Suppressor macrophage treated with lipopolysaccharide for 1 hour (primary cell): ENCODE measurements at places on chromosomes 12 and 14.

- DNase-seq, result peak; percentile 74
Measured at GRCh38 chr14:51873221-51873893, 12.9 kb downstream of the GNG2 start.

DNA sequence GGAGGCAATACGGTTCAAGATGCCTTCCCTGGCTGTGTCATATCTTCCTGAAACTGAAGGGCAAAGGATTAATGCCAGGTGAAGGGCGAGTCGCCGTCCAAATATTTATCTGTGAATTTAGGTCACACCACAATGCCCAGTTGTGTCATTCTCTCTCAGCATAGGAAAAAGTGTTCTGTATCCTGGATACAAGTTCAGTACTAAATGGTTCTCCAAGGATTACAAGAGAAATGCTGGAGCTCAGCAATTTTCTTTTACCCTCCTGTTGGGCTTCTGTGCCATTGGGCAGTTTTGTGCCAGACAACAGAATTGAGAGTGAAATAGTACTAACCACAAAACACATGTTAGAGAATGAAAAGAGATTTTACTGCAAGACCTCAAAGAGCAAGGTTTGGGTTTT lies 493.9 kb downstream of the EGLN3 start:
- no peak for DNase-seq

DNA sequence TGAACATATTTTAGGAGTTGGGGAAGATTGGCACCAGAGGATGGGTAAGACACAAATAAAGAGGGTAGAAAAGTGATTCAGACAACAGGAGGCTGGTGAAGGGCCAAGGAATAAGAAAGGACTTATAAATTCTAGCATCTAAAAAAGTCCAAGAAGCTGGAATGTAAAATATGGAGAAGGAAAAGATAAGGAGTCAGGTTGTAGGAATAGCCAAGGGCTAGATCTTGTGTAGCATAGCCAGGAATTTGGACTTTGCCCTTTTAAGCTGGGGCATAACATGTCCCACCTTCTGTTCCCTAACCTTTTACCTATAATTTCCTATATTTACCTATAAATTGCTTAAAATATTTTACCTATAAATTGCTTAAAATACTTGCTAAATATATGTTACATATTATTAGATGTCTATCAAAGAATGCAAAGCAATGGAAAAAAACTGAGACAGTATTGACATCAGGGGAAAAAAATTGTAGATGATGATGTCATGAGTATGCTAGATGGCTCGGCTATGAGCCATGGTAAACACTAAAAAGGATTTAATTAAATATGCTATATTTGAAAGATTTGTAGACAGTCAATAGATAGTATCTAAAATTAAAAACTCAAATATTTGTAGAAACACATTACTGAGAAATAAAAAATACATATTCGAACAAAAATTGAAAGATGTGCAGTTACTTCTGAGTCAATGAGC lies 99.7 kb upstream of the PLEKHG7 start:
- DNase-seq, result peak; percentile 32

GRCh38 chr12:8527250-8528130 lies 13.2 kb downstream of the CLEC4E start:
- DNase-seq, result no peak

DNA sequence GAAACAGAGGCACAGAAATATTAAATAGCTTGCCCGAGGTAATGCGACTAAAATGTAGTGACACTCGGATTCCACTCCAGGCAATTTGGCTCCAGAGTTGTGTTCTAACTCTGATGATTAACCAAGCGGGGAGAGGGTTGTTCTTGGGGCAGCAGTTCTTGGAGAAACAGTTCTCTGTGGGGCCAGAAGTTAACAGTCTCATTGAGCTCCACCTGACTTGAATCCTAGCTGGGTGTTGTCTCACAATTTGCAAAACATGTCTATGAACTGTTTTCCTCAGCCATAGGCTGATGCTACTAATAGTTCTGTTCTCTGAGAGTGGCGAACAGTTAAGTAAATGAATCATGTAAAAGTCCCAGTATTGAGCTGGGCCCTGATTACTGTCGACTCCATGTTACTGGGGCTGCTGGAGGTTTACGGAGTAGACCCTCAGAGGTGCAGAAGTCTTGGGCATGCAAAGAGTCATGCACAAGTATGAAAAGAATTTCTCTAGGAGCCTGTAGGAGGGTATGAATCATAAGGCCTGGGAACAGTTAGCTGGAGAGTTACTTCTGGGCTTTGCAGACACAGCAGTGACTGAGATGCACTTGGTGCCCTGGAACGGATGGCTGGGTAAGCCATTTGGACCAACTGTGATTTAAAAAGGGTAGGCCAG lies 15.4 kb upstream of the NIN start:
- DNase-seq, result no peak

DNA sequence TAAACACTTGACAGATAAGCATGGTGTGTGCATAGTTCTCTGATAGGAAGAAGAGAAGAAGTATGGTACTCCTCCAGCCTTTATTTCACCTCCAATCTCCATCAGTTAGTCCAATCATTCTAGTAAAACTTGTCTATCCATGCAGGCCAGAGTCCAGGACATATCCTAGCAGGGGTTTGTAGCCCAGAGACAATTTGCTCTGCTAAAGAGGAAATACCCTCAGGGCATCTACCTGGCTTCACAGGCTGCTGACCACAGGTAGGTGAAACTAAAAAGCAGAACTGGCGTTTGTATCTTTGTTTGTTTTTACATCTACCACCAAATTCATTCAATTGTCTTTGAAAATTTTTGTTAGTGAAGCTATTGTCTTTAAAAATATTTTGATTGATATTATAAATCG lies 717.6 kb downstream of the FSCB start:
- no peak for DNase-seq

GRCh38 chr14:95344536-95344935 lies 24.8 kb upstream of the CLMN start:
- DNase-seq, result no peak

GRCh38 chr14:75433631-75434071 lies 5.8 kb downstream of the JDP2 start:
- no peak for DNase-seq
